ENCODE measurements at places on chromosomes 1 and 21. TPM values are rescaled to one million over a fixed set of nuclear protein-coding genes. Genes with fewer than 3 reads are reported as not detected.

Gene SERINC2
- 1.7 TPM for total RNA-seq

DNA sequence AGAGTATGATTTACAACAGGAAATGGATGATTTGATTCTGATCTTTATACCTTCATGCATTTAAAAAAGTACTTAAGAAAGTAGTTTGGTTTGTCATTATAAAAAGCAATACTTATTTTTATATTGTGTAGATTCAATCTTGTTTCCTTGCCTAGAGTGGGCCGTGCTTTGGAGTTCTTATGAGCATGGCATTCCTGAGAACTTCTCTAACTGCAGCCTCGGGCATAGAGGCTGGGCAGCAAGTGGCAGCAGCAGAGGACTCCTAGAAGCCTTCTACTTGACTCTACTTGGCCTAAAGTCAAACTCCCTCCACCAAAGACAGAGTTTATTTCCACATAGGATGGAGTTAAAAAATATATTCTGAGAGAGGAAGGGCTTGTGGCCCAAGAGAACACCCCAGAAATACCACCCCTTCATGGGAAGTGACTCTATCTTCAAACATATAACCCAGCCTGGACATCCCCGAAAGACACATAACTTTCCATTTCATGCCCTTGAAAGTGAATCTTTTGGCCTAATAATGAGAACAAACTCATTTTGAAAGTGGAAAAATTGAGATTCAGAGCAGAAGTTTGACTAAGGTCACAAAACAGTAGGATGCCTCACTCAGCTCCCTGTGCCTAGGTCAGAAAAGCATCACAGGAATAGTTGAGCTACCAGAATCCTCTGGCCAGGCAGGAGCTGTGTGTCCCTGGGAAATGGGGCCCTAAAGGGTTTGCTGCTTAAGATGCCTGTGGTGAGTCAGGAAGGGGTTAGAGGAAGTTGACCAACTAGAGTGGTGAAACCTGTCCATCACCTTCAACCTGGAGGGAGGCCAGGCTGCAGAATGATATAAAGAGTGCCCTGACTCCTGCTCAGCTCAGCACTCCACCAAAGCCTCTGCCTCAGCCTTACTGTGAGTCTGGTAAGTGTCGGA lies at the start of gene IVL:
TSS of gene IVL (plus strand) at position 861 of the 916 bp plus-strand sequence. CDS start 1,252 bp downstream, outside the sequence.
- DNase-seq, result peak; percentile 90

DNA sequence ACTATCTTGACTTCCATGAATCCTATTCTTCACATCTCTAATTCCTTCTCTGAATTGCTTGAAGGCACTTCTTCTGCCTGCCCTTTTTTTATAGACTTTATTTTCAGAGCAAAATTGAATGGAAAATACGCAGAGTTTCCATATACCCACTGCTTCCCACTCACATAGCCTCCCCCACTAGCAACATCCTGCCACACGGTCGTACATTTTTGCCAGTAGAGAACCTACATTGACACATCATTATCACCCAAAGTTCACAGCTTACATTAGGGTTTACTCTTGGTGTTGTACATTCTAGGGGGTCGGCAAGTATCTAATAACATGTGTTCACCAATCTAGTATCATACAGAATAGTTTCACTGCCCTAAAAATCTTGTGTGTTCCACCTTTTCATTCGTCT lies 12.3 kb downstream of the EEIG2 start:
- DNase-seq, result no peak

Gene ALX3
- not detected for total RNA-seq

- DNase-seq, result no peak
Observed at GRCh38 chr1:69919129-69919921, 286.1 kb downstream of the LRRC40 start.

DNA sequence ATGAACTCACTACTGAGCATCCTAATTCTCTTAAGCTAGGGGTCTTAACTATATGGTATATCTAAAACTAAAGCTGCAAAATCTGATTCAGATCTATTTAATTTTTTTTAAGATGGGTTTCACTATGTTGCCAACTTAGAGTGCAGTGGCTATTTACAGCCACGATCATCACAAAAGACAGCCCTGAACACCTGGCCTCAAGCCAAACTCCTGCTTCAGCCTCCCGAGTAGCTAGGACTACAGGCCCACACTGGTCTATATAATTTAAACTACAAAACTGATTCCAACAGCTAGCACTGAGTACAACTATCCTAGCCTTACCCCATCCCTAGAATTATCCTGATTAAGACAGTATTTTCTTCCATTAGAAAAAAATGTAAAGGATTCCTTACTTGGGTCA lies 37.1 kb downstream of the EIF4G3 start:
- no peak for DNase-seq

- DNase-seq, result no peak
Observed at GRCh38 chr21:33449616-33450015, 30.2 kb downstream of the TMEM50B start.

DNA sequence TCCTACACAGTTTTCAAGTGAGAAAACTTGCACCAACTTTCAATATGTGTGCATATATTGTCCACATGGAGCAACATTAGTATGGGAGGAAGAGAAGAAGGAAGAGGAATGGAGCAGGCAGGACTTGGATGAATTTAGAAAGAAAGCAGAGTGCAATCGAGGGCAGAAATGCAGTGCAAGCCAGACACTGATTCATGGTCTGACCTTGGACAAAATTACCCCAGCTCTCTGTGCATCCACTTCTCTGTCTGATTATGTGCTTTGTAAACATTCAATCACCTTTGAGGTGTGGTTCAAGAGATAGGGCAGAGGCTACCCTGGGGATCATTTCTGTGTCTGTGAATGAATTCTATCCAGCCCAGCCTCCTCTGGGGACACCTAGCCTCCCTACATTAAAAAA lies 265.2 kb downstream of the TNR start:
- no peak for DNase-seq

Gene CADM3
- total RNA-seq, result 24.7 TPM

GRCh38 chr21:41706678-41707077 lies 60.2 kb downstream of the RIPK4 start:
- no peak for DNase-seq

Gene TRABD2B
- total RNA-seq, result 4.2 TPM

DNA sequence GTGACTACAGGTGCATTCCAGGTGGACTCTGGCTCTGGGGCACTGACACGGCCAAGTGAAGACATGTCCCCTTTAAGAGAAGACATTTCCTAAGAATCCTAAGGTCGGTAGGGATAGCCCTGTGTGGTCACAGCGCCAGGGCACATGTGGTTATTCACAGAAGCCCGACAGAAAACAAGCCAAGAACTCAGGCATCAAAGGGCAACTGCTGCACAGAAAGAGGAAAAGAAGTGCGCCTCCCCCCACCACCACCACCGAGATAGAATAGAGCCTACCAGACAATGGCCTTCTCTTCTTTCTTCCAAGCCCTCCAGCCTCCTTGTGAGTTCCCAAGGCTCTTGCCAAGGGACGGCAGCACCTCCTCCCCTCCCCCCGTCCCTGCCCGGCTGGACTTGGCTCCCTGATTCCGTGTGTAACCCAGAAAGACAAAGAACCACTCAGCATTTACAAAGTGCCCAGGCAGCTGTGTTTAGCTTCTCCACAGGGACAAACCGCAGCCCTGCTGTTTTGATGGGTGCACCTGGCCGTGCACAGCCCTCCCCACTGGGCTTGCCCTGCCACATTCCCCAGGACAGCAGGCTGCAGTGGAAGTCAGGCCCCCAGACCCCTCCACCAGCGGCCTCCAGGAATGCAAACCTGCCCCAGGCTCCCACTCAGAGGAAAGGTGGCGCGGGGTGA lies 30.2 kb downstream of the TMPRSS2 start:
- DNase-seq, result no peak

Gene KRTAP20-2
- not detected for total RNA-seq

- DNase-seq, result peak; percentile 37
Observed at GRCh38 chr1:58727364-58727763, 27.5 kb upstream of the MYSM1 start.

GRCh38 chr1:192730198-192730597 lies 78.6 kb upstream of the RGS2 start:
- DNase-seq, result no peak

GRCh38 chr1:108600504-108600903 lies 40.6 kb downstream of the EEIG2 start:
- DNase-seq, result no peak

Gene SMIM11
- total RNA-seq, result 2.3 TPM

Gene MROH7
- total RNA-seq, result 20.8 TPM

- no peak for DNase-seq
Observed at GRCh38 chr1:184457500-184457899, 70.7 kb downstream of the C1orf21 start.

Gene VSIG8
- total RNA-seq, result not detected

Gene LRRC38
- not detected for total RNA-seq

- no peak for DNase-seq
Observed at GRCh38 chr1:213183036-213183672, 132.1 kb downstream of the RPS6KC1 start.

DNA sequence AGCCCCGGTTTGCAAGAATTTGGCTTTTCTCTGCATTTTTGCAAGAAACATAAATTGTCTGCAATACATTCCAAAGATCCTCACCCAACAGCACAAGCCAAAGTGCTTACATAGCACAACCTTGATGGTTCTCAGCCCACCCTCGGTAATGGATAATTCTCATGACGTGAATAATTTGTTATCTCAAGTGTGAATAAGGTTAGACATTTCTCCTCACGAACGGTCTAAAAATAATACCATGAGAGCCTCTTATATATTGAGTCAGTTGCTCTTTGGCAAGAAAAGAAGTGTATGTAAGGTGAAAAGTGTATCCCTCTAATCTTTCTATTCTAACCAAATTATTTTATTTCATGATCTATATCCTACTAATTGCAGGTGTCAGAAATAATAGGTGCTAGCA lies 33.3 kb downstream of the KRTAP19-8 start:
- DNase-seq, result no peak

GRCh38 chr1:84286071-84286470 lies 15.4 kb upstream of the SAMD13 start:
- no peak for DNase-seq

DNA sequence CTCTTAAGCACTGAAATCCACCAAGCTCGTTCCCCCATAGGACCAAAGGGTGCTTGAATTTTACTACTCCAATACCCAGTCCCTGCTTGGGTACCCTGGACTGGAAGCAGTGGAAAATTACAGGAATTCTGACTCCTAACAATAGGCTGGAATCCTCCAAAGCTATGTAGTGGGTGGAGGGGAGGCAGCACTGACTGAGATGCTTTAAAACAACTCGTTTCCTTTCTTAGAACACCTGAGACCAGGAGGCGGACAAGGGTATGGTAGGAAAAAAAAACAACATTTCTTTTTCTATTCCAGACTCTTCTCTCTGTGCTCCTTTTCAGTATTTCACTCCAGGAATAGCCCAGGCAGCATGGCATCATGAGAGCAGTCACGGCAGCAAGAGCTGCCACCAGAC lies 2.3 kb downstream of the PEF1 start:
- no peak for DNase-seq

DNA sequence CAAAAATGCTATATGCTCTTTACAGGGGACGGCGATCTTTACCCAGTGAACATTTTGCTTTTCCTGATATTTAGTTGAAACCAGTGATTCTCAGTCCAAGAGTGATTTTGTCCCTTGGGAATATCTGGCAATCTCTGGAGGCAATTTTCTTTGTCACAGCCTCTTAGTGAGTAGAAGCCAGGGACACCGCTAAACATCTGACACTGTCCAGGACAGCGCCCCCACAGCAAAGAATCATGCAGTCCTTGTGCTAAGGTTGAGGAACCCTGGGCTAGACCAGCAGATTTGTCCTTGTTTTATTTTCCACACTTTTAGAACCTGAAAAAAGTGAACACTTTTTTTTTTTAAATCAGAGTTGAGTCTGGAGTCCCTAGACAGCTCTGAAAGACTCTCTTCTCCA lies 13.1 kb downstream of the EVA1C start:
- no peak for DNase-seq

GRCh38 chr1:60345621-60346020 lies 272.1 kb upstream of the C1orf87 start:
- DNase-seq, result no peak

Gene HCRTR1
- total RNA-seq, result 1.7 TPM

- DNase-seq, result no peak
Observed at GRCh38 chr1:27567971-27568299, 36.0 kb downstream of the AHDC1 start.

- no peak for DNase-seq
Observed at GRCh38 chr1:31788825-31789256, 24.7 kb upstream of the ADGRB2 start.

Gene CD48
- total RNA-seq, result 2.9 TPM

Gene USH2A
- under 0.01 TPM for total RNA-seq

Gene RNU1-1
- total RNA-seq, result not detected

DNA sequence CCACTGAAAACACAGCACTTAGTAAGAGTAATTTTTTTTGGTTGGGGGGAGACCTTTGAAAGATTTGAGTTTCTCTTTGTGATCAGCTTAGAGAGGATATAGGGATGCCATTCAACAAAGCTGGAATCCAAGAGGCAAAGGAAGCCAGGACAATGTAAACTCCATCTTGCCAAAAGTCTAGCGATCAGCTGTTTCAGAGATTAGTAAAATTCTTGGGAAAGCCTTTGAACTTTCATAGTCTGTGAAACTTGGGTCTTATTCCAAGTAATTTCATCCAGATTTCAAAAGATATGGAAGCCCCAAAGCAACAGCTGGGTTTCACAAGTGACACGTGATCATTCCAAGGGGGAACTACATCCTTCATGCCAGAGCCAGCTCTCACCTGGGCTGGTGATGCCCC lies 30.2 kb upstream of the TNR start:
- DNase-seq, result no peak

DNA sequence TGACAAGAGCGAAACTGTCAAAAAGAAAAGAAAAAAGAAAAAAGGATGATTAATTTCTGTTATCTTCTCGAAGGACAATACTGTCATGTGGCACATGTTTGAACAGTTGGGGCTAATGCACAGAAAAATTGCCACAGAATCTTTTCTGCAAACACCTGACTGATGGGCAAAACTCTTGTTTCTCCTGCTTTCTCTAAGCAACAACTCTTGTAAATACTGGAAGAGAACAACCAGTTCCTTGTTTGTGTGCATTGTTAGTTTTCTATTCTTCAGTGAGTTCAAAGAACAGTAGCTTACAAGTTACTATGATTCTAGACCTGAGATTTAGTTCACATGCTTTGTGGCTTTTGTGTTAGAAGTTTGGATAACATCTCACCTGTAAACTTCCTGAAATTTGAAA lies 60.7 kb downstream of the CDC14A start:
- DNase-seq, result no peak

- no peak for DNase-seq
Observed at GRCh38 chr1:228989992-228990827, 254.9 kb downstream of the RHOU start.

Gene PKP1
- 0.83 TPM for total RNA-seq

Gene RIIAD1
- not detected for total RNA-seq

- DNase-seq, result no peak
Observed at GRCh38 chr1:96308314-96308713, 413.3 kb upstream of the PTBP2 start.

Gene KRTAP24-1
- not detected for total RNA-seq

Gene CASZ1
- total RNA-seq, result 60.2 TPM
